ENCODE measurements at places on chromosomes 11 and 22. TPM values are rescaled to one million over a fixed set of nuclear protein-coding genes. Genes with fewer than 3 reads are reported as not detected.

C22orf31 gene
- polyA plus RNA-seq: not detected

RFPL1 gene
- not detected for polyA plus RNA-seq

KCNK4 gene
- 1.0 TPM for polyA plus RNA-seq

RPS25 gene
- polyA plus RNA-seq: 1,615 TPM

OR10A2 gene
- not detected for polyA plus RNA-seq

TYR gene
- polyA plus RNA-seq: not detected

MMP10 gene
- not detected for polyA plus RNA-seq
